GM04504 (cell line): ENCODE measurements at places on chromosomes 2 and 18.
A peak's percentile ranks its signal among the peaks of the same experiment; 100 is the strongest.

DNA sequence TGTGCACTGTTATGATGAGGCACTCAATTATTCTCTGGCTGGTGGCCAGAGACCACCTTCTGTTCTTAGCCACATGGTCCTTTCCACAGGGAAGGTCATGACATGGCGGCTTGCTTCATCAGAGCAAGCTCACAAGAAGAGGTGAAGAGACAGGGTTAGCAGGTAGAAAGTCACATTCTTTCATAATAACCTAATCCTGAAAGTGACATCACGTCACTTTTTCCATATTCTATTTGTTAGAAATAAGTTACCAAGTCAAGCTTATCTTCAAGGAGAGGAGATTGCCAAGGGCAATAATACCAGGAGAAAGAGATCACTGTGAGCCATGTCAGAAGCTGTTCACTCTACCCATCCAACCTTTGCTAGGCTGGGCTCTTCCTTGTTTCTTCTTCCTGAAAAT lies 139.4 kb downstream of the OSR1 start:
- no peak for DNase-seq

DNA sequence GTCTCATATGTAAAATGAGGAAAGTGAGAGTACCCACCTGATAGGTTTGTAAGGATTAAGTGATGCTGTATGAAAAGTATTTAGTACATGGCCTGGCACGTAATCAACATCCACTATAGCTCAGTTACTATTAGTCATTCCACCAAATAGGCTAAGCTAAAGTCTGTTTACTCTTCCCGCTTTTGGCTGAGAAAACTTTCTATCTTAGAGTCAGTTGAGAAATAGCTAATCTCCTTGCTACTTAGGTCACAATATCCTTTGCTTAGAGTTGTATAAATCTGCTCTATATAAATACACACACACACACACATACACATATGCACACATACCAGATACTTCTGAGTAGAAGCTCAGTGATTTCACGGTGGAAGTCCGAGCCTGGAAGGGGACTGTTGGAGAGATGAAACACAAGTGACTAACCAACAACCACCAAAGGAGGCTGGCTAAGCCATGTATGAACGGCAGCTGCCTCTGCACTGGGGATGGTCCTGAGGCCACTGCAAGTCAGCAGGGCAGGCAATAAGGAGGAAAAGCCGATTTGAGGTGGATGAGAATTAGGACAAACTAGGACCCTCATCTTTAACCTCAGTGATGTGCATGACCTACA lies 104.6 kb upstream of the EPHA4 start:
- no peak for DNase-seq

GRCh38 chr2:130374587-130375290 lies 18.9 kb downstream of the PTPN18 start:
- DNase-seq, result no peak

DNA sequence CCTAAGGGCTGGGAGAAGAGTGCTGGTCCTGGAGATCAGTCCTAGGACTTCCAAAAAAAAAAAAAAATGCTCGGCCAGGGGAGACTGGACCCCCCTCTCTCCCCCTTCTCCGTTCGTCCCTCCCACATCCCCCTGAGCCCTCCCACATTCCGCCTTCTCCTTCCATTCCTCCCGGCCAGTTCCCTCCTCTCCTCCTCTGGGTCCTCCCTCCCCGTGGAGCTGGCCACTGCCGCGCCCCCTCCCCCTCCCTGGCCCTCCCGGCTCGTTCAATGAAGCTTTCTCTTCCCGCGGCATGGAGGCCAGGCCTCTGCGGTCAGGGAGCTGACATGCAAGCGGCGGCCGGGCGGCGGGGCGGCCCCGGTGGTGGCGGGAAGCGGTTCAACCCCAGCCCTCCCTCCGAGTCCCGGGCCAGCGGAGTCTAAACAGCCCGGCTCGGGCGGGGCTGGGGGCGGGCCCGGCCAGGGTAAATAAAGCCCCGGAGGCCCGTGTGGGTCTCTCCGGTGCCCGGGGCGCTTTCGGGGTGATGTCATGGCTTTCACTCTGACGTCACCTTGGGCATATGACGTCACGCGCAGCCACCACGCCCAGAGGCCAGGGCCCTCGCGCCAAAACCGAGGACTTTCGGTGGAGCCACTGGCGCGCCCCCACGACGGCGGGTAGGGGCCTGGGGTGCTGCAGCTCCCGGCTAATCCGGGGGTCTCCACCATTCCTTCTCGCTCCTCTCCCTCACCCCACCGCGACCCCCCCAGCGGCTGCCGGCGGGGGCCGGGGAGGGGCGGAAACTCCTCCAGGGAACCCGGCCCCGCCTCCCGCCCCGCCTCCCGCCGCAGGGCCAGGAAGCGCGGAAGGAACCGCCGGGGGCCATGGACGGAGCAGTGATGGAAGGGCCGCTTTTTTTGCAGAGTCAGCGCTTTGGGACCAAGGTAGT lies at the start of the genes DOK1 and LOXL3:
TSS of gene DOK1 (plus strand) at position 829 of the 928 bp plus-strand sequence. CDS start at position 864, 35 bp downstream.
TSS of gene LOXL3 (minus strand) at position 51 of the 928 bp plus-strand sequence. CDS start 1,308 bp downstream, outside the sequence.
- peak; percentile 72 for DNase-seq

GRCh38 chr2:147449323-147449991 lies 395.4 kb upstream of the ACVR2A start:
- no peak for DNase-seq

- DNase-seq, result peak; percentile 38
Measured at GRCh38 chr18:34650121-34650545, 60.0 kb upstream of the DTNA start.

DNA sequence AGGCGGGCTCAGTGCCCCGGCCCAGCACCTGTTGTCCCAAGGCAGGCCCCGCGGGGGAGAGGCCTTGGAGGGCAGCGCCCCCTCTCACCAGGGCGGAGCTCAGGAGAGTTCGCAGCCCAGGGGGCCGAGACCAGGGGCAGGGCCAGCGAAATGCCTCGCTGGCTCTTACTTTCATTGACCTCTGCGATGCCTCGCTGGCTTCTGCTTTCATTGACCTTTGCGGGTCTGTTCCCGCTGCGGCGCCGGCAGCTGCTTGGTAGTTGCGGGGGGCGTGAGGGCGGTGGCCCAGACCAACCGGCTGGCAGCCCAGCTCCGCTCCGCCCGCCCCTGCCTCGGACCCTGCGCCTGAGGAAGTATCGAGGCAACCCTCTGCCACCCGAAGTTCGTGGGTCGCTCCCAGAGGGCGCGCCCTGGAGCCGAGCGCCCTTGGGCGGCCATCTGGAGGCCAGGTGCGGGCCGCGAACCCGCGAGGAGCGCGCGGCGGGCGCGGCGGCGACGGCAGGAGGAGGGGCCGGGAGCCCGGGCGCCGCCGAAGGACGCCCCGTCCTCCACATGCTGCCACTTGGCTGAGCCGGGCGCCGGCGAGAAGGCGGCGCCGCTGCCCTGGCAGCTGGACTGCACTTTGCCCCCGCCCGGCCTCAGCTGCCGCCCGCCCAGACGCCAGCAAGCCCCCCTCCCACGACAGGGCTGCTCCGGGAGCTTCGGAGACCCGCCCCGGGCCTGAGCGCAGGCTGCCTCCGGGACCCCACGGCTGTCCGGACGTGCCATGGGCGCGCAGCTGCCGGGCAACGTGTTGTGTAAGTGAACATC lies 118.0 kb upstream of the MSTN start:
- DNase-seq, result no peak

GRCh38 chr2:136025057-136025973 lies 39.9 kb upstream of the DARS1 start:
- DNase-seq, result peak; percentile 19

DNA sequence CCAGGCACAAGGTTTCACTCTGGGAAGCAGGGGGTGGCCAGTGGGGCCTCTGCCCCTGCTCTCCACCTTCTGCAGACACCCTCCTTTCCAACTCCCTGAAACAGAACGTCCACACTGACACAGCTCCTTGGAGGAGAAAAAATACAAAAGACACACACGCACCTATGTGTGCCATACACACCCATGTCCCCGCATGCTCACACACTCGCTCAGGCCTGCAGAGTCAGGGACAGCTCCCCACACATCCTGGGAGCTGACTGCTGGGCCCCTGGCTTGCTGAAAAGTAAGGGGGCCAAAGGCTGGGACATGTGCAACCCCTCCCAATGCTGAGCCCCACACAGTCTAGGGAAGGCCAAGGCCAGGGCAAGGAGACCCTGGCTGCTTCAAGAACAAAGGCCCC lies 200.5 kb downstream of the TNS1 start:
- DNase-seq, result no peak

- DNase-seq, result no peak
Measured at GRCh38 chr2:51441786-51442185, 409.9 kb upstream of the NRXN1 start.

DNA sequence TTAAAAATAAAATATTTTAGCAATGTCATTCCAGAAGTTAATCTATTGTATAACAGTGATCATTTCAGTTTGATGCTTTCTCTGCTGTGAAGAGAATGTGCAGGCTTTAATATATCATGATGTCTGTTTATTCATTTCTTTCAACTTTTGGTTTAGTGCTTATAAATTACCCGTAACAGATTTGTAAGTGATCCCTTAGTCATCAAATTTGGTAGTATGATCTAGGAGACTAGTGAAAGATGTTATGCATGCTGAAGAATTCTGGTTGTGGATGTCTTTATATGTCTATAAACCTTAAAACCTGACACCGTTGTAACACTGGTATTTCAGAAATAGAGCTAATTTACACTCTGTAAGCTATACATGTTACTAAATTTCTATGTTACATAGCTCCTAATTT lies 260.4 kb downstream of the CPS1 start:
- DNase-seq, result no peak

DNA sequence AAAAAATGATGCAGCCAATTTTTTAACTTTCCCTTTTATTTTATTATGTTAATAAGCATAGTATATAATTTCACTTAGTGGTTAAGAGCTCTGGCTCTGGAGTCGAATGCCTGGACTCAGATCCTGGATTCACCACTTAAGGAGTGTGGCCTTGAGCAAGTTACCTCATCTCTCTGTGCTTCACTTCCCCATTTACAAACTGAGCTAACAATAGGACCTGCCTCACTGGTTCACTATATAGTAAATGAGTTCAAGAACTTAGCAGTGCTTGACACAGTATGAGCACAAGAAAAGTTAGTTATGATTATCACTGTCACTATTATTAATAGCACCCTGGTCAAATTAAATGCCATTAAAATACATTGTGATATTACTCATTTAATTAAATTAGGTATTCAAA lies 30.6 kb downstream of the SCN3A start:
- DNase-seq, result no peak

DNA sequence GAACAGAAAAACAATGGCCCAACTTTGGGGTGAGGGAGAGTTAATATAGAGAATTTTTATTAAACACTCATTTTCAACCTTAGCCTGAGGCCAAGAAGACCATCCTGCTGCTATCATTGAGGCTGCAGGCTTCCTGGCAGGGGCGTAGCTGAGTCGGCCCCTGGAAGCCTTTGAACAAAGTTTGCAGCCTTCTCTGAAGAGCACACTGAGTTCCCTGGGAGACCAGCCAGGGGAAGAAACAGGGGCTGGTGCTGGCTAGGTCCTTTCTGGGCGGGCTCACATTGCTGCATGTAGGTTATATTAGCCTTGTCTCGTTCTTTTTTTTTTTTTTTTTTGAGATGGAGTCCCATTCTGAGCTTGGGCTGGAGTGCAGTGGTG lies 126.8 kb upstream of the HS6ST1 start:
- no peak for DNase-seq

DNA sequence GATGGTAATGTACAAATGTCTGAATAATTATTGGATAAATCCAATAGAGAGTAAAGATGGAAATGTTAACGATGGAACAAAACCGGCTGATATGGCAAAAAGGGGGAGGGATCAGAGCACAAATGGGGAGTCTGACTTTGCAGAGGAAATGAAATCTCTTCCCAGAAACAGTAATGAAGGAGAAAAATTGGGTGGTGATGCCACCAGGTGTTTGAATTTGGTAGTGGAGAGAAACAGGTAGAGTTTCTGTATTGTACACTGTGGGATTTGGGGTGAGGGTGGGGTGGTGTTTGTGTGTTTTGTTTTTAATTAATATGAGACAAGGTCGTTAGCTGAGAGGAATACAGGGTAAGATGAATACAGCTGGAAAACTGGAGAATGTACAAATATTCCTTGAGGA lies 20.4 kb upstream of the XDH start:
- no peak for DNase-seq

- DNase-seq, result no peak
Measured at GRCh38 chr2:121409966-121410365, 120.7 kb upstream of the RNU4ATAC start.

DNA sequence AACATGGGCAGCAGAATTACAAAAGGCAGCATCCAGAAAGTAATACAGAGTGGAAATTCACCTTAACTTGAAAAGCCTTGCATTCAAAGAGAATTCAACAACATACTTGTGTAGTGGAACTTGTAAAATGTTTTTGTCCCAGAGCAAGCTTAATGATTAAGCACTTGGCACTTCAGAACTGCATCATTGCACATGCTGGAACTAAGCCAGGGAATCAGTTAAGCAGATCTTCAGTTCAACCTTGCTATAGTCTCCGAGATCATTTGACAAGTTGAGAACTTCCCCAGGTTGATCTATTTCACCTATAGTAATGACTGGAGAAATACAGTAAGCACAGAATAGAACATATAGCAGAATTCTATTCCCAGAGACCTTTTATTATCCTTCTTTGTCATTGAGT lies 1337.2 kb upstream of the NXPH2 start:
- no peak for DNase-seq

DNA sequence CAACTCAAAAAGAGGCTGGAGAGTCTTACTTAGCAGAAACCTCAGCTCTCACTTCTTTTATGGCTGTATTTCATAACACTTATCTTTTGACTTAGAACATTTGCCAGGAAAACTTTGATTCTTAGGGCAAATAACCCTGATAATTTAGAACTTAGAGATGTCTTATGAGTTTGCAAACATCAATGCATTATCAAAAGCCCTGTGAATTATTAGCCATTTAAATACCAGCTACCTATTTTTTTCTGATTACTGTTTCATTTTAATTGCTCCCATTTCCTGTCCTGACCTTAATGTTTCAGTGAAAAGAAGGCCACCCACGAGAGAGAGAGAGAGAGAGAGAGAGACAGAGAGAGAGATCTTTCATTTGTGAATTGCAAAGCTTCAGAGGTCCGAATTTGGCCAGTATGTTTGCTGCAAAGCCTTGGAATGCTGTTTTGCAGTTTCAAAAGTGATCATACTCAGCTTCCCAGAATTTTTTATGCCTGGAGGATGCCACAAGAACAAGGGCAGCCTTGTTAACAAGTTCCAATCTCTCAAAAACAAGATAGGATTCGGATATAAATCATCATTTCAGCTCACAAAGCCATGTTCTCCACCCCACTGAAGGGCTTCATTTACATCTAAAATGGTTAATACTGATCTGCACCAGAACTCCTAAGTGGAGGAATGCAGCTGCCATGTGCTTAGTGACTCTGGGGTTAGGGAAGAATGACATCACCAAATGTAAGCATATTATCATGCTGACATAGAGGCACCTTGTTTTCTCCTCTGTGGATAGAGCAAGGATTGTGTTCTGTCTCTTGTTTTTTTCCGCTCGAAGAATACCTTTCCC lies 478.2 kb downstream of the ARHGAP15 start:
- DNase-seq, result no peak
